ENCODE measurements at places on chromosomes 1 and 21. TPM values are rescaled to one million over a fixed set of nuclear protein-coding genes. Genes with fewer than 3 reads are reported as not detected.
A peak's percentile ranks its signal among the peaks of the same experiment; 100 is the strongest.

DNA sequence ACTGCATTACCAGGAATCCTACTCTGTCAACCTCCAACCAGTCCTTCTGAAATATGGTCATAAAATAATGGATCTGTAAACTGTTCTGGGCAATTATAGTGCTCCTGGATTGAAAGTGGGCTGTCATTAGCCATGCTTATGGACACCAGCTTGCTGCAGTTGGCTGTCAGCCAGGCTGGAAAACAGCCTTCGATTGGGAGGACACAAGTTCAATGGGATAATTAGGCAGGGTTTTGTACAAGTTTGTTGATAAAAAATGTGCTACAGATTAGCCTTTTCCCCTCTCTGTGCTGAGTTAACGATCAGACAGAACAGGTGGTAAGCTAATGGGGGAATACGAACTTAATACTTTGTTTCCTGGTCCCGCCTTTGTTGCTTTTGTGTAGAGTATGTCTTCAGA is 413.9 kb downstream of the DUSP10 start:
- no peak for DNase-seq

- no peak for DNase-seq
Observed at GRCh38 chr1:1309251-1310108, 1.1 kb downstream of the PUSL1 start.

- DNase-seq = no peak
Observed at GRCh38 chr1:69523032-69523431, 44.7 kb upstream of the LRRC7 start.

GRCh38 chr1:248861616-248862015 is 2.7 kb upstream of the ZNF692 start:
- no peak for DNase-seq

GRCh38 chr1:50332941-50333594 is 90.2 kb downstream of the DMRTA2 start:
- peak; percentile 77 for DNase-seq

GRCh38 chr1:27306892-27307761 is 14.8 kb upstream of the TMEM222 start:
- no peak for DNase-seq

The TMPRSS2 gene
- 13.1 TPM for total RNA-seq

The COL16A1 gene
- total RNA-seq = 3.8 TPM

The KCNT2 gene
- total RNA-seq = 3.3 TPM

The PPT1 gene
- 57.8 TPM for total RNA-seq

The GBP6 gene
- 0.12 TPM for total RNA-seq

DNA sequence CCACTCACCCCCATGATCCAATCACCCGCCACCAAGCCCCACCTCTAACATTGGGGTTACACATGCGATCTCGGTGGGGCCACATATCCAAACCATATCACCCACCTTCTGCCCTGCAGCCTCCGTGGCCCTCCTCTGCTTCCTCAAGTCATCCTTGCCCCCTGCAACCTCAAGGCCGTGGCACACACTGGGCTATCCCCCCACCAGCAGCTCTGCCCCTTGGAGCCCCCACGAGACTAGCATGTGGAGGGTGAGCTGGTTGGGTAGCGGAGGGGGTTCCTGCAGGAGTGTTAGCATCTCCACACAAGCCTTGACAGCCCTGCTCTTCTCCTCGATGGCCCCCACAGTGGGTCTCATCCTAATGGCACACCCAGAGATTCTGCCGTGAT is 100.8 kb downstream of the TOMM20 start:
- DNase-seq = no peak

DNA sequence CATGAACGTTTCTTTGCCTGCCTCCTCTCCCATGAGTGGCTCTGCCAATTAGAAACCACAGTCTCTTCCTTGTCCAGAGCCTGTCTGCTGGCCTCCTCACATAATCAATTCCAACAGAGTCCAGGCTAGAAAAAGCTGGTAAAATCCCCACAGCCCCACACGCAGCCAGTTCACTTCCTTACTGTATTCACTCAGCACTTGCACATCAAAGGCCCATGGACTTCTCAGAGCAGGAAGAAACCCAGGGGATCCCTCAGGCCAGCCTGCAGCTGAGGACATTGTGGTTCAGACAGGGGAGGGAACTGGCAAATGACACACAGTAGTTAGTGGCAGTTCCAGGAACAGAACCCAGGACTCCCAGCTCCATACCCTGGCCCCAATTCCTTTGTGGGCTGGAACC is 171.6 kb upstream of the EDN2 start:
- DNase-seq = no peak

The SYCP1 gene
- not detected for total RNA-seq

The DDR2 gene
- total RNA-seq = 0.34 TPM

The U2AF1 gene
- 24.1 TPM for total RNA-seq

The SYNC gene
- total RNA-seq = 0.51 TPM

GRCh38 chr1:204623894-204624361 is 61.6 kb downstream of the LRRN2 start:
- DNase-seq = peak; percentile 55

GRCh38 chr1:167599957-167600581 is 30.0 kb upstream of the RCSD1 start:
- no peak for DNase-seq

DNA sequence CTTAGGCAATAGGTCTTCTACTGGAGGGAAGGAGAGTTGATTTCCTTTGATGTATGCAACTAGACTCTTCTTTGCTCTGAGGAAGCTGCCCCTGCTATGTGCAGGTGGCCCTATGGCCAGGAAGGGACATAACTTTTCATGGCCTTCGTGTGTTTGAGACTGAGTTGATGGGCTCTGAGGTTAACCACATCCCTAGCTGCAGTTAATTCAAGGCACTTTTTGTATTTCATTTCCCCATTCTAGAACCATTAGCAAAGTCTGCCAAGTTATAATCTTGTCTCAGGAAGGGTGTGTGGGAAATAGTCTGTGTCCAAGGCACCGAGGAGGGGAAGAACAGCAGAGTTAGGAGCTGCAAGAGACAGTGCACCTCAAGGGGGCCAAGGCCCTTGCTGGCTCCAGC is 2.5 kb downstream of the FCRL4 start:
- DNase-seq = no peak

GRCh38 chr1:169586395-169587255 is at the start of gene F5:
Gene F5 (minus strand): TSS chr1:169586481. CDS start chr1:169586386, 95 bp downstream.
- peak; percentile 91 for DNase-seq

DNA sequence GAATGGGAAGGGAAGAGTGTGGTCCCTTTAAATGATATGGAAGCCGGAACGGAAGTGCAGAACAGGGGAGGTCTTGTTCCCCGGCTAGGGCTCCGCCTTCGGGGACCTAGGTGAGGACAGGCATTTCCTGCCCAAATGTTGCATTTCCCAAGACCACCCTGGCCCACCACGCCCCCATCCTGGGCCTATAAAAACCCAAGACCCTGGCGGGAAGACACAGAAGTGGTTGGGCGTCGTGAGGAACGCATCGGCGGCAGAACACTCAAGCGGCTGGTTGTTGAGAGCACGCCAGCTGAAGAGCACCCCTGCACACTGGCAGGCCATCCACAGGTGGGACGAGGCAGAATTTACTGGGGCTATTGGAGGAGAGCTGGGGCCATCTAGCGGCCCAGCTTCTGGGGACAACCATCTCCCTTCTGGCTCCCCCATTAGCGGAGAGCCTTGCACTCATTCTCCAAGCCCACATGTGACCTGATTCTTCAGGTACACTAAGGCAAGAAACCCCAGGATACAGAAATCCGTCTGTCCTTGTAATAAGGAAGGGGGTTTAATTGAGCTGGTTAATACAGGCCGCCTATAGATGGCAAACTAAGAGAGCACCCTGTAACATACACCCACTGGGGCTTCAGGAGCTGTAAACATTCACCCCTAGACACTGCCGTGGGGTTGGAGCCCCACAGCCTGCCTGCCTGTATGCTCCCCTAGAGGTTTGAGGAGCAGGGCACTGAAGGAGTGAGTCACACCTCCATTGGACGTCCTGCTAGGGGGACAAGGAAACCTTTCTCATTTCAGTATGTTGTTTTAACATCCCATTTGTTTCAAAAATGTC is 1327.9 kb downstream of the BRINP3 start:
- peak; percentile 86 for DNase-seq

DNA sequence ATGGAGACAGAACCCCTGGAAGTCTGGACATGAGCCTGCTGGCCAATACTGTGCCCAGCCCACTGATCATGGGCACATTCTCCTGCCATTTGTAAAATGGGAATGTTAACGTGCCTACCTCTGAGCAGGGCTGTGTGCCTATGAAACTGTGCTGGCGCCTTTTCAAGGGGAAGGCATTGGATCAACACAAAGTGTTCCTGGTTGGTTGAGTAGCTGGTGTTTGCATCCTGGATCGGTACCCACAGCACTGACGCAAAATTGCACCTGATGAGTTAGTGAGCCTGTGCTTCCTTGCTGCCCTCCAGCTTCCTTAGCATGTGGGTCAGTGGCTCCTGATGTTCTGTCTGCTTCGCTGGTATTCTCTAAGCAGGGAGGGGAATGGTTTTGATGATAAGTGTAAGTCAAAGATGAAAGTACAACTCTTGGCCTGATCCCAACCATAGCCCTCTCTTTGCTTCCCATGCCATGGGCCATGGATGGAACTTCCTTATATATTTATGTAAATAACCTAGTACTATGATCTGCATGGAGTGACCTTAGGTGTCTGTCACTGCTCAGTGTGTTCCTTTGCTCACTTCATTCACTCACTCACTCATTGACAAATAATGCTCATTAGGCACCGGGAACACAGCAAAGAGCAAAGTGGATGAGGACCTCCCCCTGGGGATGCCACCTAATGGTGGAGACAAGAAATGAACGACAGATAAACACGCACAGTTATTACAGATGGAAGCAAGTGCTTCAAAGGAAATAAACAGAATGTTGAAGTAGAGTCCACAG is 22.7 kb downstream of the MAB21L3 start:
- no peak for DNase-seq

GRCh38 chr1:225319871-225320270 is 108.0 kb downstream of the LBR start:
- no peak for DNase-seq

The FCRLA gene
- not detected for total RNA-seq

The RXRG gene
- not detected for total RNA-seq

The GJA4 gene
- not detected for total RNA-seq

The GUCA2B gene
- total RNA-seq = not detected

- no peak for DNase-seq
Observed at GRCh38 chr1:113129529-113130185, 56.7 kb downstream of the LRIG2 start.

GRCh38 chr1:30524840-30525617 is 198.4 kb downstream of the MATN1 start:
- DNase-seq = no peak

The AJAP1 gene
- not detected for total RNA-seq

The CGN gene
- total RNA-seq = 113 TPM

DNA sequence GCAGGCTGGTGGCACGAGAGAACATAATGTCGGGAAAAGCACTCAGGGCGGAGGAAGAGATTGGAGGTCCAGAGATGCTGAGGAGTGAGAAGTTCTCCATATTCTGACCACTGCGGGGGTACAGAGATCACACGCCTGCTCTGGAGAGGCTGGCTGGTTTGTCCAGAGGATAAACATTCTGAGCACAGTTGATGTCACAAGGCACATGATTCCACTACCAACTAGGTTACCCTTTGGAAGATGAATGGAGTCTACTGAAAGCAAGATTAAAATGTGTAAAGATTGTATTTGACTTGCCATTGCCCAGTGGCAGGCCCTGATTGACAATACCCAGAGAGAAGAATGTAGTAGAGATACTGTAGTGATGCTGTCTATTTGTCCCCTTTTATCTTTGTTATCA is at the start of gene SPATA46:
Gene SPATA46 (minus strand): TSS at position 164 of the 400 bp plus-strand sequence. CDS start 64 bp downstream, at position 100.
- DNase-seq = no peak

- no peak for DNase-seq
Observed at GRCh38 chr21:29691616-29692491, 247.9 kb downstream of the GRIK1 start.

DNA sequence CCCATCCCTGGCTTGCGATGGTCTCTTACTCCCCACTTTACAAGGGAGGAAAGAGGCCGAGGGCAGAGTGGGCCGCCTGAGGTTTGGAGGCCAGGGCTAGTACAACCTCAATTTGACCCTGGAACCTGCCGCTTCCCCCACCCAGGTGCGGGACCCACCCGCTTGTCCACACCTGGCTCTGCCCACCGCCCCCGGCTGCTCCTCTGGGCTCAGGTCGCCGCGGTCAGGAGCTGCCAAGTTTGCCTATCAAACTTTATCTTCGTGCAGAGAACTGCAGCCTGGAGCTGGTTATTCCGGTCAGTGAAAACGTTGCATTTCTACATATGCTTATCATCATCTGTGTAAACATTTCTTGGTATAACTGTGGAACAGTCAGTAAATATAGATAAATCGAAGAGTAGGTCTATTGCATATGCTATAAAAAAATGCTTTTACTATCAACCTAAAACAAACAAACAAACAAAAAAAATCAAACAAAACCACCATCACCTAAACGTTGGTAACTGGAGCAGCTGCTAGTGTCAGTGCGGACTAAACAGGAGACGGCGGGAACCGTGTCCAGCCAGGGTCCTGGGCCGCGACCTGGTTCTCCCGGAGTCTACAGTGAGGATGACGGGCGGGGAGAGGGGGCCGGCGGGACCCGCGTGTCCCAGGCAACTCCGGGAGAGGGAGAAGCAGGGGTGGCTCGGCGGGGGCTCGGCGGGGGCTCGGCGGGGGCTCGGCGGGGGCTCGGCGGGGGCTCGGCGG is 906 bp upstream of the ADARB1 start:
- peak; percentile 19 for DNase-seq

The SLC45A1 gene
- 0.73 TPM for total RNA-seq

DNA sequence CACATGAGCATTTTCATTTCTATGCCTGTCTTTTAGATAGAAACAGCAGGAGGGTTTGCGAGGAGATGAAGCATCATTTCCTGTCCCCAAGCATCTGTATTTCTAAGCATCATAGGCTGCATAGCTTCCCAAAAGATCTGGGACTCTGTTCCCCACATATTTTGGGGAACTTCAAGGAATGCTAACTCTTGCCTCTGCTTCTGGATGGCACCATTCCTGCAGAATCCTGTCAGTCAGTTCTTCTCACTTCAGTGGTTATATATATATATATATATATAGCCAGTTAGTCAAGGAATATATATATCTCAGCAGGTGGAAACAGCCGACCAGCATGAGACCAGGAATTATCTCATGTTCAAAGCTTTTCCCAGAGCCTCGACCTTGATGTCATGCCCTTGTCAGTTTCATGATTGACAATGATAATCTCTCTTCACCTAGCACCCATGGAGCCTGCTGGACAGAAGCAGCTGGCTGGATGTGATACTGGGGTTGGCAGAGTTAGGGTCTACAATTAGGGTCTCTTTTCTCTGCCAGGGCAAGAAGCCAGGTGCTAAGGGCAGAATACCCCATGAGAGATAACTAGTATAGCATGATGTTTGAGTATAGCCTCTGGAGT is 2.4 kb downstream of the PFKFB2 start:
- DNase-seq = no peak

The MYBPH gene
- not detected for total RNA-seq

The SYT6 gene
- not detected for total RNA-seq

Data from Calu3 (cell line).